ENCODE measurements at places on chromosomes 5 and 9. TPM values are rescaled to one million over a fixed set of nuclear protein-coding genes. Genes with fewer than 3 reads are reported as not detected.

GRCh38 chr9:126617823-126618165 is 4.1 kb downstream of the LMX1B start:
- DNase-seq = no peak

NPDC1 gene
- 69.0 TPM for total RNA-seq

- no peak for DNase-seq
Measured at GRCh38 chr9:97412626-97413385, 910 bp downstream of the TDRD7 start.

- DNase-seq = no peak
Measured at GRCh38 chr5:67425514-67425913, 228.9 kb upstream of the CD180 start.

DNA sequence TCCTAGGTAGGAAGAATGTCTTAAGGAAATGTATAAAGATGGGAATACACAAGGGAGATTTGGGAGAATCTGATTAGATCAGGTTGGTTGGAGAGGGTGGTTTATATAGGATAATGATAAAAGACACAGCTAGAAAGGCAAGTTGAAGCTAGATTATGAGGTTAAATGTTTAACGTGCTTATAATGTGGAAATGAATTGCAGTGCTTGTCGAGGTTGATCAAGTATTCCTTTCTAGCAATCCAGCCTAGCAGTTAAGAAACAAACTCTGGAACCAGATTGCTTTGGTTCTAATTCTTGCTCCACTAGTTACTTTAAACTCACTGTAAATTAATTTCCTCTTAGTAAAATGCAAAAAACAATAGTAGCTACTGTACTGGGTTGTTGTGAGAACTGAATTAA is 76.5 kb downstream of the NIPBL start:
- no peak for DNase-seq

HMGCR gene
- total RNA-seq = 9.6 TPM

ANKRD20A1 gene
- total RNA-seq = 1.7 TPM

DNA sequence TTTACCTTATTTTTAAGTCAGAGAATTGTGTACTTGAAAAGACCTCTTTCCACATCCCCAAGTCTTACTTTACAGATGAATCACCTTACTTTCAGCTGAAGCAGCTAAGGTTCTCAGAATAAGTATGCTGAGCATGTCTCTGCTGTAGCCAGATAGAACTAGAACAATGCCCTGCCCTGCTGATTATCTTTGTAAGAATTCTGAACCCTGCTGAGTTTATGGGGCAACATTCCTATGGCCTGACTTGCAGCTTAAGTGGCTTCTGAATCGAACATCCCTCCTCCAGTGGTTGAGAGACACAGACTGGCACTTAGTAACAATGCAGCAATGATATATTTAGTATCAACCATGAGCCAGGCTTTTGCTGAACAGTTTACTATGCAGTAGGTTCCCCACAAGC is 592.0 kb upstream of the WWC1 start:
- DNase-seq = no peak

GRCh38 chr5:142977363-142978051 is 207.3 kb downstream of the ARHGAP26 start:
- DNase-seq = no peak

Data from Right ventricle myocardium inferior (tissue), 1 donor.